ENCODE measurements at places on chromosomes 13 and 19. TPM values are rescaled to one million over a fixed set of nuclear protein-coding genes. Genes with fewer than 3 reads are reported as not detected.

DNA sequence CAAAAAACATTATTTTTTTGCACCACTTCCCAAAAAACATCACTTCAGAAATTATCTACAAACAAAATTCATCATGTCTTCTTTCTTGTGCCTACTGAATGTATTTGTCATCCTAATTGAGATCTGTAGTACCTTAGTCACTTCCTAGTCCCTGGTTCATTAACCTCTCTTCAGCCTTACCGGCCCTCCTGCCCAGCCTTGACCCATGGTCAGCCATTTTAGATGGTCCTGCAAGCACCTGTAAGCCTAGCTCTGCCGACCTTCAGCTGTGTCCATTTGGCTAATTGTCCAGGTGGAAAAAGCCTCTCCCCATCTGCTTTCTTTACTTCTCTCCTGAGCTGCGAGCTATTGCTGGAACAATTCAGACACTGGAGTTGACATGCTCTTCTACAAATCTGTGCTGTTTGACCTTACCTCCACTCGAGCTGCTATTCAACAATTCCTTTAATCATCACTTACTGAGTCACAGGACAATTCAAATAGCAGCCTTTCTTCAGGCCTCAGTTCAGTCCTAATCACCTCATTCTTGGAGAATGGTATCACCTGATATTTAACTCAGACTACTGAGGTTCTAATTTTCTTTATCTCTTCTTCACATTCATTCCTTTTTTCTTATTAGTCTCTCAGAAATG, 882.5 kb downstream of the PCDH9 start:
- DNase-seq = no peak

DNA sequence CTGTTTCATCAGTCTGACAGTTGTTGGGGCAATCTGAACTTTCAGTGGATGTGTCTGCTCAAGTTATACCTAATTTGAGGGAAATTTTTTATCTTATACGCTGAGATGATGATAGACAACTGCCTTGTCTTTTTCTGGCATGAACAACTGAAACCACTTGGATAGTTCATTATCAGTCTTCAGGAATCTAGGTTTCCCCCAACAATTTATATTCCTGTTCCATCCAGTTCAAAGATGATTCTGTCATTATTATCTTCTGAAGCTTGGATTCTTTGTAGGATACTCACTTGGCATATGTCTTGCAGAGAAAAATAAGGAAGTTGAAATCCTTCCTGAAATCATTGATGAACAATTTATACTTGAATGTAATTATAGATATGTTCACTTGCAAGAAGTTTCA, 193.7 kb downstream of the LMO7 start:
- no peak for DNase-seq

DNA sequence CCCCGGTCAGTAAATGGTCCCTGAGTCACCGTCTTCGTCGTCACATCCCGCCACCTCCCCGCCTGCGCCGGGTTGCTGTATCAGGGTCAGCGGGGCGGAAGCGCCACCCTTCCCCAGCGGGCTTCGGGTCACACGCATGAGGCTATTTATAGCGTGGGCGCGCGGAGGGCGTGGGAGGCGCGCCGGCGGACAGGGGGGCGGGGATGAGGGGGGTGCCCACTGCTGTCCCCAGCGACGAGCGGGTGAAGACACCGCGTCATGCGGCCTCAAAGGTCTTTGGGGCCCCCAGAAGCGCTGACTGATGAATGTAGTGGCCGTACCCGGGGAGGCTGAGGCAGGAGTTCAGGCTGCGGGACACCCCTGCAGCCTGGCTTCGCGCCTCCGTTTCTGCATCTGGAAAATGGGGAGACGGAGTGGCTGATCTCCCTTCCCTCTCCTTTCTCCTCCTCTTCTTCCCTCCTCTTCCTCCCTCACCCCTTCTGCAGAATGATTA, 7.9 kb downstream of the UNC13A start:
- DNase-seq = no peak

- no peak for DNase-seq
Observed at GRCh38 chr19:34067861-34068271, 104.4 kb upstream of the LSM14A start.

DNA sequence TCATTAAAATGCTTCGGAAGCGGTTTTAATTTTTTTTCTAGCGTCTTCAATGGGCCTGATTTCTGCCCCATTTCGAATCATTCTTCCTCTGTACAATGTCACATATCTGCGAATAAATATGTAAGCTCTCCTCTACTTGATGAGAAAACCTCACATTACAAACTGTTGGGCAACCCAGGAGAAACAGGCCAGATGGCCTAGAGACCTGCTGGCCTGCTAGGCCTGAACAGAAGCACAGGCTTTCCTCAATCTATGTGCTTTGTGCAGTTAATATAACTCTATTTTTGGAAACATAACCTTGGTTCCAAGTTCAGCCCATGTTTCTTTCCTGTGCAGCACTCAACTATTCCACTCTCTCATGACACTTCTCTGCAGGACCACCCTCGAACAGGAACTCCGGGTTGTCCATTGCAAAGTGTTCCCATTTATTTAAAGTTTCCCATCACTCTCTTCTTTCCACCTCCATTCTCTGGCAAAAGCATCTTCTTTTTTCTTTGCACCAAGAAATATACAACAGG, 42.0 kb downstream of the DCLK1 start:
- DNase-seq = no peak

DNA sequence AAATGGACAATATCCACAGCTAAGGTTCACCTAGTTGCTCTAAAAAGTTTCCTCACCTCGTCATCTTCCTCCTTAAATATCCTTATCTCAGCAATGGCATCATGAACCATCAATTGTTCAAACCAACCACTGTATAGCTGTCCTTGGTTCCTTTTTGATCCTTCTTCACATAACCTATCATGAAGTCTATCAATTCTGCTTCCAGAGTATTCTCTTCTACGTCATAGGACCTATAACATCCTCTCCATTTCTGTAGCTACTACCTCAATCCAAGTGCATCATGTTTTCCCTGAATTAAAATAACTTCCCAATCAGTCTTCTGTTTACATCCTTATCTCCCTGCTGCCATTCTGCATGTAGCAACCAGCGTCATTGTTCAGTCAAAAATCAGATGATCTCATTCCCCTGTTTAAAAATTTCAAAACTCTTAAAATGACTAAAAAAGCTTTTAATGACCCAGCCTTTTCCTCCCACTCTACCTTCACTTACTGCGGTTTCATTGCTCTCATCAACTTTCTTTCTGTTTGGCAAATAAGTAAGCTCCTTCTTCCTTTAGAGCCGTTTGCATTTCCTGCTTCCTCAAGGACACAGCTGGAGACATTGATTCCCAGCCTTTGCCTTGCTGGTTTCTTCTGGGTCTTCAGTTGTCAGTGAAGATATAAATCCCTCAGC, 223.9 kb upstream of the MIR17HG start:
- DNase-seq = no peak

DNA sequence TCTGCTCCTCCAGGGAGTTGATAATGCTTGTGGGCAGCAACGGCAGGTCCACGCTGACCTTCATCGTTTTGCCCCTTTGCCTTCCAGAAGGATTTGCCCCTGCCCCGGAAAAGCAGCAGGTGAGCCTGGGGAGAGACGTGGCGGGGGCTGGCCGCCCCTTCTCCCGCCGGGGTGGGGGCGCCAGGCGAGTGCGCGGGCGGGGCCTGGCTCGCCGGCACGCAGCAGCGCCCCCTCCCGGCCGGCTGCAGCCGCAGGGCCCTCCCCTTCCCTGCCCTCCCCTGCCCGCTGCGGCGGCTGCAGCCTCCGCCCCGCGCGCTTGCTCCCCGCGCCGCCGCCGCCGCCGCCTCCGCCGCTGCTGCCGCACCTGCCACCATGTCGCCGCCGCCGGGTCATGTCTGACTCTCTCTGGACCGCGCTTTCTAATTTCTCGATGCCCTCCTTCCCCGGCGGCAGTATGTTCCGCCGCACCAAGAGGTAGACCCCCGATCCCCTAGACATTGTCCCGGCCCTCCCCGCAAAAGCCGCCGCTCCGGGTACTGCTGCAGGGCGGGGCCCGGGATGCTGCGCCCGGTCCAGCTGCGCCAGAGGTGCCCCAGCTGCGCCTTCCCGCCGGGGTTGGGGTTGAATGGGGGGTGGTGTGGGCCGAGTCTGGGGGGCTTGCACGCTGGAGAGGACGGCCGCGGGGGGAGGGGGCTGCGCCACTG, at the start of gene MAST1:
Gene MAST1, plus strand, starts transcription at position 334 of the 704 bp plus-strand sequence. Its CDS starts 58 bp downstream, at position 392.
- DNase-seq = no peak

GRCh38 chr13:34201050-34201913, 383.3 kb downstream of the RFC3 start:
- DNase-seq = no peak

GRCh38 chr13:66962953-66963352, 267.2 kb downstream of the PCDH9 start:
- DNase-seq = no peak

DNA sequence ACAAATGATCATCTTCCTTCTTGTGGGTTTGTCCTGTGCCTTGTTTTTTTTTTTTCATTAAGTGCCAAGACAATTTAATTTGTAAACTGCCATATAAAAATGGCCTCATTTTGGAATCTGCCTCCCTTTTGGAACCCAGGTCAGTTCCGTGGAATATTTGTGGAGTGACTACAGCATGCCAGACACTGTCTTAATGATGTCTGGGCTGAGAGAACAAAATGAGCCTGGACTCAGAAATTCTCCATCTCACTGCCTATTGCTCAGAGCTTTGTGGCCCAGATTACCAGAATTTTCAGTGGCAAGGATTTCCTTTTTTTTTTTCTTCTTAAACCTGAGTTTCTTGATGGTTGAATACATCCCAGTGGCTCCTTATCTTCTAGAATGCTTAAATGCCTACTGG, 340.6 kb downstream of the ENOX1 start:
- DNase-seq = no peak

GRCh38 chr13:24168979-24169378, 8.5 kb downstream of the SPATA13 start:
- DNase-seq = no peak

GRCh38 chr13:59392328-59392727, 771.4 kb downstream of the DIAPH3 start:
- no peak for DNase-seq

DNA sequence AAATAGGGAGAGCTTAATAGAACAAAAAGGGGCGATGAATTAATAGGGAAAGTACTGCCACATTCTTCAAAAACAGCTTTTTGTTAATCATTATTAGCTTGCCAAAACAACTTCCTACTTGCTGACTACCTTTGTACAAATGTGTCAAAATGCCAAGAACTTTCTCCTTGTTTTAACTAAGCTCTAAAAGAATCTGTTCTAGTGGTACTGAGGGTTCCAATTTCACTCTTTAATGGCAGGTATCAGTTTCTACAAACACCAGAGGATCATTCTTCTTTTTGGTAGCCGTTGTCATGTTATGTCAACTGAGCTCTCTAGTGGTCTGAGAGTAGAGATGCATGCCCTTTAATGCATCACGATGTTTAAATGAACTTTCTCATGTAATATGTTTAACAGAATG, 29.4 kb upstream of the FBXL3 start:
- no peak for DNase-seq

DNA sequence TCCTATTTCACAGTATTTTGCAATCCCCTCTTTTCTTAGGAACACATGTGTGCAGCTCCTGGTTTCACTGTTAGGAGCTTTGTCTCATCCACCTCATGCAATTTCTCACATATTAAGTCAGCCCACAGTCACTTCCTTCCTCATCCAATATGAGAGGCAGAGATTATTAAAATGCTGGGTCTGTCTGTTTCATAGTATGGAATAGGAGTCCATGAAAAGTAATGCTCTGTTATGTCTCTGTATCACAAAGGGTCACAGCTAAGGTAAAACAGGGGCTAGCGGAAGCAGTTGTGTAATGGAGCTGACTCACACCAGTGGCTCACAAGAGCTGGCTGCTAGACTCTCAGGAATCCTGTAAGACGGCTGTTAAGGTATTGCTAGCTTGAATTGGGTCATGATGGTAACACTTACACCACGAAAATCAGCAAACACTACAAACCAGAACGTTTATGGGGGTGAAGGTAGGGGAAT, 216.5 kb downstream of the EFNB2 start:
- no peak for DNase-seq

DNA sequence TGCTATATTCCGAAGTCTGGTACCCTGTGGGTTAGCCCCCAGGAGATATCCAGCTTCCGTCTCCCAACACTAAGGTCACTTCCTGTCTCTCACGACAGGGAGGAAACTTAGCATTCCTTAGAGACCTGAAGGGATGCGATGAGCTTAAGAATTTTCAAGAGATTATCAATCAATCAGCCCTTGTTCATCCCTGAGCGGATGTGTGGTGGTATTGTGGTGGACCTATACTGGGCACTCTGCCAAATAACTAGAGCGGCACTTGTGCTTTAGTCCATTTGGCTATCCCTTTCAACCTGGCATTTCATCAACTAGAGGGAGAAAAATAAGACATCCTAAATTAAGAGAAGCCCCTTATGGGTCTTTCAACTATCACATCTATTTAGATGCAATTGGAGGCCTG, 30.9 kb upstream of the ZNF562 start:
- DNase-seq = no peak

KCNC3 gene
- 0.79 TPM for total RNA-seq

RASAL3 gene
- total RNA-seq = 0.85 TPM

SERP2 gene
- total RNA-seq = 2.6 TPM

PRTN3 gene
- 0.26 TPM for total RNA-seq

C19orf18 gene
- 1.0 TPM for total RNA-seq

PEG3 gene
- 324 TPM for total RNA-seq

All from urinary bladder (tissue), 4 donors.